Smooth muscle cell of trachea (primary cell): ENCODE measurements at places on chromosomes 4 and X. TPM values are rescaled to one million over a fixed set of nuclear protein-coding genes. Genes with fewer than 3 reads are reported as not detected.

MAGEE2 gene
- under 0.01 TPM in 1 of 2 replicates, not detected in the other for total RNA-seq

ANXA10 gene
- 1.5 and 4.2 TPM in 2 replicates for total RNA-seq

MAGEA4 gene
- not detected in 2 replicates for total RNA-seq

SCFD2 gene
- 41.5 and 46.5 TPM in 2 replicates for total RNA-seq

SPANXD gene
- not detected in 2 replicates for total RNA-seq

STOX2 gene
- total RNA-seq, result 0.73 and 2.8 TPM in 2 replicates
